Endothelial cell of umbilical vein (primary cell): ENCODE measurements at places on chromosomes 13 and 19.

DNA sequence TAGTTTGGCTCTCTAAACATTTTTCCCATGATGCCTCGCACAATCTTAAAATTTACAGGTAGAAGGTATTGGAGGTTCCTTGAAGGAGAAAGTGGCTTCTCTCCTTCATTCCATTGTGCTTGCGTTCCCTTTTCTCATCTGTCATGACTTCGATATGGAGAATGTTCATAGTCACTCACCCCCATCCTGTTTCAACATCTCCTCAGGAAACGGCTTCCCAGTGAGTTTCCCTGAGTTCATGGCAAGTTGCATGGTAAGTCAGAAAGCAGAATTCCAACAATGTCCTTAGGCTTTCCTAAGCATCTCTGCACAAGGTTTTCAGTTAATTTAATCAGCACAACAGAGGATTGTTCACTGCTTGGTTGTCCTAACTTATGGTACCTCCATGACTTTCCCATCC, 581.8 kb upstream of the SLITRK5 start:
- no peaks in the 10 kb centered on the region for H3K4me1 ChIP-seq
- H3K27ac ChIP-seq, result no peak overlapping the region
- no peak for DNase-seq
- H3K27me3 ChIP-seq, result no peaks in the 10 kb centered on the region

GRCh38 chr19:34269968-34270621, 15.7 kb downstream of the GARRE1 start:
- no peaks in the 10 kb centered on the region for H3K36me3 ChIP-seq
- H3K4me3 ChIP-seq, result no peak overlapping the region
- DNase-seq, result peak; percentile 99
- H3K4me1 ChIP-seq, result peaks cover 75% of the 10 kb centered on the region
- H3K27me3 ChIP-seq, result no peaks in the 10 kb centered on the region
- peak overlapping the region; percentile 100 for H3K27ac ChIP-seq

DNA sequence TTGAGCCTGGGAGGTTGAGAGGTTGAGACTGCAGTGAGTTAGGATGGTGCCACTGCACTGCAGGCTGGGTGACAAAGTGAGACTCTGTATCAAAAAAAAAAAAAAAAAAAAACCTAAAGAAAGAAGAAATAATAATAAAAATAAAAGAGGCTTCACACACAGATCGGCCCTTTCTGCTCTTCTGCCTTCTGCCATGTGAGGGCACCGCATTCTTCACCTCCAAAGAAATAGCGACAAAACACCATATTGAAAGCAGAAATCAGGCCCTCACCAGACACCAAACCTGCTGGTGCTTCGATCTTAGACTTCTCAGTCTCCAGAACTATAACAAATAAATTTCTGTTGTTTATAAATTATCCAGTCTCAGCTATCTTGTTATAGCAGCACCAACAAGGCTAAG, 3.0 kb downstream of the ZNF649 start:
- no peak overlapping the region for H3K4me3 ChIP-seq
- no peaks in the 10 kb centered on the region for H3K27me3 ChIP-seq
- H3K36me3 ChIP-seq, result peaks cover 1% of the 10 kb centered on the region
- no peak overlapping the region for H3K27ac ChIP-seq
- DNase-seq, result no peak
- no peaks in the 10 kb centered on the region for H3K4me1 ChIP-seq

DNA sequence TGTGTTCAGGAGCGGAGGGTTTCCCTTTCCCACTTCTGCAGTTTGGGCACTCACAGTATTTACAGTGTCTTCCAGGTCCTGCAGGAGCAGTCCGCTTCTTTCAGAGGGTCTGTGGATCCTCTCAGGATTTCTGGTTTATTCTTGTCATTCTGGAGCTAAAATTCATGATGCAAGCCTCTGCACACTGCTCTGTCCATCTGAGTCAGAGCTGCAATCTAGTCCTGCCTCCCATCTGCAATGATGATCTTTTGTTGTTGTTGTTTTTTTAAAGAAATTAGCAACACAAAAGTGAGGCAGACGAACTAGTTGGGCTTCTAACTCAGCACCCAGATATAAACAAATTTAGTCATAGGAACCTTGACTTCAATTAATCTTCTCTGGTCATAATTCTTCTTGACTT, 86.5 kb downstream of the DLEU7 start:
- no peak overlapping the region for H3K27ac ChIP-seq
- no peak for DNase-seq
- H3K4me3 ChIP-seq, result no peak overlapping the region
- no peaks in the 10 kb centered on the region for H3K36me3 ChIP-seq
- no peaks in the 10 kb centered on the region for H3K4me1 ChIP-seq

DNA sequence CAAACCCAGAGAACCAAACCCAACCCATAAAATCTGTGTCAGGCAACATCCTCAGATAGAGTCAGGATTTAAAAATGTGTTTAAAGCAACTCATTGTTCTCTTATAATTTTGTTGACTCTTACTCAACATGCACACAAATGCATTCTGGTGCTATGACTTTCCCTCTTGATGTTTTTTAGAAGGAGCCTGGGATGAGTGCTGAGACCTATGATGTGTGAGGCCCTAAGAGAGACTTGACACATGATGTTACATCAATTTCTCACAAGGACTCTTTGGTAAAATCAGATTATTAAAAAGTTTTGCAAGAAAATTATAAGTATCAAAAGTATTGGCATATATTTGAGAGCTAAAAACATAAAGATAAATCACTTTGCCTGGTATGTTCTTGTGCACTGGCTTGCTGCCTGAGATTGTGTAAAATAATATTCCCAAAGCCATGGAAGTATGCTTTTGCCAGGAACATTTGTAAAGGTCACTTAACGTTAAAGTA, 173.9 kb downstream of the DCLK1 start:
- H3K4me3 ChIP-seq, result no peak overlapping the region
- no peak overlapping the region for H3K27ac ChIP-seq
- no peaks in the 10 kb centered on the region for H3K36me3 ChIP-seq
- H3K27me3 ChIP-seq, result no peaks in the 10 kb centered on the region
- no peak for DNase-seq

DNA sequence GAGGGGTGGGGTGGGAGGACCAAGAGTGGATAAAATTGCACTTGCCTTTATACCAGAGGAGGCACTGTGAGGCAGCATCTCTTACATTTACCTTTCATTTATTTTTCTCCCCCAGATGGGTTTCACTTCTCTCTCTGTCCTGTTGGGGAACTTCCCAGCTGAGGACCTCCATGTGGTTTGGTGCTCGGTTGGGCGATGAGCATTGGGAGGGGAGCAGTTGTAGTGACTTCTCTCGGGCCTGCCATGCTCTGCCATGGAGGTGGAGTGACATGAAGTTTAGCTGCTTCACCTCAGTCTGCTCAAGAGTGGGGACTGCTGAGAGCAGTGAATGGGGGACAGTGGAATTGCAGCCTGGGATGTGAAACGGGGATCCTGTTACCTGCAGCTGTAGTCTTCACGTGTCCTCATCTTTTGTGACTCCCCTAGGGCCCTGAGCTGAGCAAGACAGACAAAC, 23.1 kb upstream of the CXCL17 start:
- no peaks in the 10 kb centered on the region for H3K27me3 ChIP-seq
- no peak overlapping the region for H3K4me3 ChIP-seq
- no peaks in the 10 kb centered on the region for H3K4me1 ChIP-seq
- no peaks in the 10 kb centered on the region for H3K36me3 ChIP-seq
- no peak for DNase-seq
- H3K27ac ChIP-seq, result no peak overlapping the region

DNA sequence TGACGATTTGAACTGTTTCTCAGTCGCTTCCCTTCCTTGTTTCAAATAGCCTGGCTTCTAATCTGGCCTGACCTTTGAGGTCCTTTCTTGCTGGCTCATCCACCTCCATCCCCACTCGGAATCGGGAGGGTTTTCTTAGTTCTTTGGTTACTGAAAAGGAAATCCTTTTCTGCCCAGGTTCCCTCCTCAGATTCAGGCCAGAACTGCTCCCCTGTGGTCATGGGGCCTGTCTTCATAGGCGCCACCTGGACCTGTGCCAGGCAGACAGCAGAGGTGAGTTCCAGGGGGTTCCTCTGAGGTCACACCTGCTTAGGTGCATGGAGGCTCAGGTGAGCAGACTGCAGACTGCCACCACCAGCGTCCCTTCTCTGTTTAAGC, 62.4 kb downstream of the AKAP11 start:
- no peaks in the 10 kb centered on the region for H3K4me1 ChIP-seq
- no peak overlapping the region for H3K27ac ChIP-seq
- H3K4me3 ChIP-seq, result no peak overlapping the region
- no peak for DNase-seq

- H3K27me3 ChIP-seq, result no peaks in the 10 kb centered on the region
- no peak overlapping the region for H3K27ac ChIP-seq
- no peaks in the 10 kb centered on the region for H3K36me3 ChIP-seq
- H3K4me1 ChIP-seq, result no peaks in the 10 kb centered on the region
- no peak for DNase-seq
Measured at GRCh38 chr13:49760558-49760957, 31.9 kb downstream of the KPNA3 start.

- H3K27me3 ChIP-seq, result peaks cover 28% of the 10 kb centered on the region
- H3K27ac ChIP-seq, result no peak overlapping the region
- no peak for DNase-seq
- no peak overlapping the region for H3K4me3 ChIP-seq
Measured at GRCh38 chr13:20181188-20181587, 11.6 kb downstream of the GJB2 start.

DNA sequence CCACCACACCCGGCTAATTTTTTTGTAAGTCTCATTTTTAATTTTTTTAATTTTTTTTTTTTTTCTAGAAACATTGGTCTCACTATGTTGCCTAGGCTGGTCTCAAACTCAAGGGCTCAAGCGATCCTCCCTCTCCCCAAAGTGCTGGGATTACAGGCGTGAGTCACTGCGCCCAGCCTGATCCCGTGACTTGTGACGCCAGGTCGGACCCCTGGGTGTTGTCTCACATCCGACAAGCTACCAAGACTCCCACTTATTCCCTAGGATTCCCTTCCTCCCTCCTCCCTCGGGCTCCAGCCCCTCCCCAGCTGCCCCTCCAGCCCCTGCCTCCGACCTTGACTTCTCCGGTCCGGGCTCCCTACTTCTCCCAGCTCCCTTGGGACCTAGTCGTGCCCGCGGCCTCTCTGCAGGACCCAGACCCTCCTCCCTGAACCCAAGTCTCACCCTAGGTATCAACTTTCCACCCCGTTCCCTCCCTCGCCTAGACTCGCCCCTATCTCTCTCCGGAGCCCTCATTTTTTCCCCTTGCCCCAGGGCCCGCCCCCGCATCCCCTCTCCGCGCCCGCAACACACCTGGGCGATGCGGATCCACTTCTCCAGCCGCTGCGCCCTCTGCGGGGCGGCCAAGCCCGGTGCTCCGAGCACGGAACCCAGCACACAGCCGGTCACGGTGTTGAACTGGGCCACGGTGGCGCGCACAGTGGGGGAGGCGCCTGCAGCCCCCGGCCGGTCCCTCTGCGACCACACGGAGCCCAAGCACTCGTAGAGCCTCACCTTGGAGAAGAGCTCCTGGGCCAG, 13.1 kb downstream of the RGL3 start:
- H3K4me1 ChIP-seq, result no peaks in the 10 kb centered on the region
- H3K27ac ChIP-seq, result no peak overlapping the region
- H3K27me3 ChIP-seq, result no peaks in the 10 kb centered on the region

- peak overlapping the region; percentile 91 for H3K27ac ChIP-seq
- H3K27me3 ChIP-seq, result no peaks in the 10 kb centered on the region
- DNase-seq, result no peak
- H3K4me1 ChIP-seq, result peaks cover 27% of the 10 kb centered on the region
Measured at GRCh38 chr13:112712451-112713207, 22.8 kb downstream of the ATP11A start.

DNA sequence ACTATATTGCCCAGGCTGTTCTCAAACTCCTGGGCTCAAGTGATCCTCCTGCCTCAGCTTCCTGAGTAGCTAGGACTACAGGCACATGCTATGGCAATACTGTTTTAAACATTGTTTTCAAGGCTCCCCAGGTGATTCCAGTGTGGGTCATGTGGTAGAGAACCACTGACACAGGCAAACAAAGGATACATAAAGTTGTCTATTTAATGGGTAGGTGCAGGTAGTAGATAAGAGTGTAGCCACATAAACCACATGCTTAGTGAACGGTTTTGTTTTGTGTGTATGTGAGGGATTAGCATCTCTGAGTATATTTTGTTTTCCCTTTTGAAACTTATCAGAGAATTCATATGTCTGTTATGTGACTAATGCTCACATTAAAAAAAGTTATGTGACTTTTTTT, 36.7 kb downstream of the USPL1 start:
- H3K4me1 ChIP-seq, result no peaks in the 10 kb centered on the region
- no peak for DNase-seq

DNA sequence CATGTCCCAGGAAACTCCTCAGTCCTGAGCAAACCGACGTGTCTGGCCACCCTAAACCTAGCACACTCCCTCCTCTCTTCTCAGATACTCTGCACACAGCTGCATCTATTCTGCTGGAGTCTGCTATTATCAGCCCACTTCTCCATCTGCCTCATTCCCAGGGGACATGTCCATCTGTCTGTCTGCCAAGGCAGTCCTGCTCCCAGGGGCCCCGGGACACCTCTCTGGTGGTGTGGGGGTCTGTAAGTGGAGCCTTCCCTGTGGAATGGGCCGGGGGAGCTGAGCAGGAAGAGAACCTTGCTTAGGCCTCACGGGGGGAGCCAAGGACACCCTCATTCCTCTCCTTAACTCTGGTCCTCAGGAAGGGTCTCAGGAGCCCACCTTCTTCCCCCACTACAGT, 72.7 kb downstream of the ERICH6B start:
- DNase-seq, result no peak
- H3K4me3 ChIP-seq, result no peak overlapping the region
- H3K27me3 ChIP-seq, result peaks cover 2% of the 10 kb centered on the region

DNA sequence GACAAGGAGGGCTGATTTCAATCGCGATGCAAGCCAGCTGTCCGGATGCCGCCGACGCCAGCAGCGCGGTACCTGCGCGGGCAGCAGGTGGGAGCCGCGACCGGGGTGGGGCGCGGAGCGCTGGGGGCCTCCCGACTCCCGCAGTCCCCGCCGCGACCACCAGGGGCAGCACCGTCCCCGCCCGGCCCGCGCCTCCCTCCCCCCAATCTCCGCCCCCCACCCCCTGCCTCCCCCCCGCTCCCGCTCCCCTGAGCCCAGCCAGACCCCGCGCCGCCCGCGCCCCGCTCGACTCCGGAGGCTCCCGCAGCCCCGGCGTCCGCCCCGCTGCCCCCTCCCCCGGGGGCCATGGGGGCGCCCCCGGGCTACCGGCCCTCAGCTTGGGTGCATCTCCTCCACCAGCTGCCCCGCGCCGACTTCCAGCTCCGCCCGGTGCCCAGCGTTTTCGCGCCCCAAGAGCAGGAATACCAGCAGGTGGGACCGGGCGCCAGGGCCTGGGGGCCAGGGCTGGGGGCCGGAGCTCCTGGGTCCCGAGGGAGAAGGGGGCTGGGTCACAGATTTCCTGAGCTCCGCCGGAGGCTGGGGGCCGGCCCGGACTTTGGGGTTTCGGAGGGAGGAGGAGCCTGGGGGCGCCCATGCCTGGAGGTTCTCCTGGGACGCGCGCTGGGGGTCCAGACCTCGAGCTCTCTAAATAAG, at the start of gene TTYH1:
Gene TTYH1, plus strand, starts transcription at position 257 of the 693 bp plus-strand sequence. Its CDS starts 89 bp downstream, at position 346.
- no peaks in the 10 kb centered on the region for H3K4me1 ChIP-seq
- no peak for DNase-seq
- H3K36me3 ChIP-seq, result no peaks in the 10 kb centered on the region
- H3K27me3 ChIP-seq, result peaks cover 32% of the 10 kb centered on the region
